Activated T-helper 9 cell treated with anti-CD3 and anti-CD28 coated beads, Interleukin-2, amount 50 U/mL, for 16 hours (primary cell): ENCODE measurements at places on chromosomes 5 and 9.

- DNase-seq: no peak
Observed at GRCh38 chr9:93324191-93324834, 127.2 kb upstream of the FAM120A start.

DNA sequence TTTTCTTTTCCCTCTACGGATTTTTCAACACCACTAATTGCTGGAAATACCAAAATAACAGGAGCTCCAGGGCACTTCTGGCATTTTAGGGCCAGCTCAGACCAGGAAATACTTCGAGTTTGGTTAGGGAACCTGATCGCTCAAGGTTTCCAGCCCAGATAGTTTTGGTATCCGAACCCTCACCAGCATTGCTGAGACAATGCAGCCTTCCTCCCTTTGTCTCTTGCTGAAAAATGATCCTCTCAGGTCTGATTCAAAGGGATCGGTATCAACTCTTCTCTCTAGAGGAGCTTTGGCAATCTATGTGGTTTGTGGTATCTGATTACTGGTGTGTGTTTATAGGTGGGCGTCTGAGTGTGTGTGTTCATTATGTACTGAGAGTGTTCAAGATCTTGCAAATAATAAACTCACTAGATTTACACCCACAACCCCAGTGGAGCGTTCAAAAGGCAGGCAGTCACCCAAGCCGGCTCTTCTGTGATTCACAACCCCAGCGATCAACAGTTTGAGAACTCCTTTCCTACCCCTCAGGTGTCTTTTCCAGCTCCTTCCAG, 122.8 kb upstream of the EGFLAM start:
- DNase-seq: no peak

GRCh38 chr9:17004500-17004899, 130.3 kb upstream of the CNTLN start:
- no peak for DNase-seq

DNA sequence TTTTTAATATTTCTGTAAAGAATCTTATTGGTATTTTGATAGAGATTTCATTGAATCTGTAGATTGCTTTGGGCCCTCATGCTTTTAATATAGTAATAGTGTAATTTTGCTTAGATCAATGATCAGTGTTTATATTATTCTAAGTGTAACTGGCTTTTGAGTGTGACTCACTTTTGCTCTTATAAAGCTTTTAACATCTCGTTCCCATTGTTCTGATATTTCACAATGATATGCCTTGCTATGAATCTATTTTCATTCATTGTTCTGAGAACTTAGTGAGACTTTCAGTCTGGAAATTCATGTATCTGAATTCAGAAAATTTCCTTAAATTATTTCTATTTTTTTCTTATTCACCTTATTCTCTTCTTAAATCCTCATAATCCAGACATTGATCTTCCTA, 13.5 kb upstream of the MAMDC2 start:
- no peak for DNase-seq

- DNase-seq: peak; percentile 17
Observed at GRCh38 chr9:129584136-129584535, 36.8 kb downstream of the C9orf50 start.

DNA sequence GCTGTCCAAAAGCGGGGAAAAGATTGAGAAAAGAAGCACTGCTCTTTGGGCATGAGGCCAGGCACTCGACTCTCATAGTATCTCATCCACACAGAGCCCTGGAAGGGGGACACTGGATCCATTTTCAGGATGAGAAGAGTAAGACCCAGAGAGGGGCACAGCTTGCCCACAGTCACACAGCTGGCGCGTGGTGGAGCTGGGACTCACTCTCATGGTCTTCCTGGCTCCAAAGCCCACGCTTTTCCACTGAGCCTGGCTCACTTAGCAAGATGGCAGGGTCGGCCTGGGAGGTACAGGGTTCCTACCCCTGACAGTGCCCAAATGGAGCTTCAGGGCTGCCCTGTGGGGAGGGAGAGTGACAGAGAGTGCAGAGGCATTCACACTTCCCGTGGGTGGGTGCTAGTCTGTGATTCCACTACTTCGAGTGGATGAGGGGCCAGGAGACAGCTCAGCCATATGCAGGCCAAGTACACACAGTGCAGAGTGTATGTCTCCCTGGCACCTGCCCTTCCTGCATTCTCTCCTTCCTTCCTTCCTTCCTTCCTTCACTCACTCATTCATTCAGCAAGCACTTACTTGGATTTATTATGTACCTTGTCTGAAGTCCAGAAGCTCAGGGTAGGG, 18.3 kb upstream of the IGFBPL1 start:
- DNase-seq: no peak

DNA sequence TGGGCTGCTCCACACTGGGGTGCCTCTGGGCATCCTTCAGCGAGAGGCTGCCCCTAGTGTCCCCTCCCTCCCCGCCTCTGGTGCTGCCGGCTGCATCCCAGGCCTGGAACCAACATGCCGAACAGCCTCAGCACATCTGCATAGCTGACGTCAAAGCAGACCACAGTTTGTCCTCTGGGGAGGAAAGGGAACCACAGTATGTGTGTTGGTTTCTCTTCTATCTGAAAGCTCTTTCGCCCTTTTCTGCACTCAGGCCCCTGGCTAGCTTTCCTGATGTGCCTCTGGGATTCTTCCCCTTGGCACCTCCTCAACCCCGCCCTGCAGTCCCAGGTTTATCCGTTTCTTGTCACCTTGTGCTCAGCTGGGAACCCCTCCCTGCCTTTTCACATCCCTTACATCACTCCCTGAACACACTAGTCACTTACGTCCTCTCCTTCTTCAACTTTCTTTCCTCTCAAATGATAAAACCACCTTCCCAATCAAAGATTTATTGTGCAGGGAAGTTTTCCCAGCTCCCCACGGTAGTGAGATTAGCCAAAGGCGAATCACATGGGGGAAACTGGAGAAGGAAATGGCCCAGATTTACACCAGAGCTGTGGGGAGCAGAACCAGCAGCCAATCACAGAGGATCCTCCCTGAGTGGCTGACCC, 35.5 kb upstream of the B4GALT1 start:
- DNase-seq: peak; percentile 0

GRCh38 chr9:129239946-129240490, 62.0 kb upstream of the IER5L start:
- DNase-seq: no peak

DNA sequence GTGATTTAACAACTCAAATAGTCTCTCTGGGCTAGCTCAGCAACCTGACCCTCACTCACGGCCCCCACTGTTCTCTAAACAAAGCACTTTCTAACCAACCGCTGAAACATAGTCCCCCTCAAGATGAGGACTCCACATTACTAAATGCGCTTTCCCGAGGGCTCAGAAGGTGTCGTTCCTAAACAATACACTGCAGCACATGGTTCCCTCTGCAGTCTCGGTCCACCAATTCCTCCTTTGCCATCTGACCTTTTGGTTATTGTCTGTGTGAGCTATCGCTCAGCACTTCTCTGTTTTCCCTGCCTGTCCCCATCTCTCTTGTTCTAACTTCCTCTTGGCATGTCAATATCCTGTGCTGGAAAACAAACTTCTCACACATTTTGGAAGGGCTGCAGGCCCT, 7.2 kb downstream of the EPB41L4A start:
- DNase-seq: no peak

GRCh38 chr5:32690153-32690552, 21.0 kb upstream of the NPR3 start:
- DNase-seq: no peak

DNA sequence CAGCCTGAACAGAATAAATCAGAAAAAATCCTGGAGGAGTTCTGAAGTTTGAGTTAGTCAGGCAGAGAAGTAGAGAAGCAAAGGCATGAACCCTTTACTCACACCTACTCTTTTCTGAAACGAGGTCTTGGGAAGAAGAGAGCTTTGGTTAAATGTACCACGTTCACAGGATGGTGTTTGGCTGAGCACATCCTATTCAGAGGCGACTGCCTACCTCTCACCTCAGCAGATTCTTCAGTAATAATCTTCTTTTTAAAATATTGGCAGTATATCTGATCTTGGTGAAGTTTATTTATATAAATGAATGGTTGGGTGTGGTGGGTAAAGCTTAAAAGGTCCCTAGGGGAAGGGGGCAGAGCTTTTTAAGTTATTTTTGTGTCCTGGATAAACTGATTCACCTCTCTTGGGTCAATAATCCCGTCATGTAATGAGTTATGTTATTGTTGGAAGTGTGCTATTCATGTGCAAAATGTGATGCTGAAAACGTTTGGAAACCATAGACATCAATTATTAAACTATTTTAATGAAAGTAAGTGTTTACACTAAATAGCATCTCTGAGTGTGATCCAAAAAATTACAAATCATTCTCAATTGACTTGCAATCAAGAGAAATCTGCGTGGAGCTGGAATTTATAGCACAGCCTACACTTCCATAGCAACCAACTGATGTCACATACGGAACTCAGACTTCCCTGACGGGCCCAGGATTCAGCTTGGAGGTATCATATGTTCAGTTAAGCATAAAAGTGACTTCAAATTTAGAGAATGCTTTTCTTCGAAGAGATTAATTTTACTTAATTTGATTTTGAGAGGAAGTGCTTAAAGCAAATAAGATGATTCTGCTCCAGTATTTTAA, 94.3 kb upstream of the EQTN start:
- DNase-seq: no peak

DNA sequence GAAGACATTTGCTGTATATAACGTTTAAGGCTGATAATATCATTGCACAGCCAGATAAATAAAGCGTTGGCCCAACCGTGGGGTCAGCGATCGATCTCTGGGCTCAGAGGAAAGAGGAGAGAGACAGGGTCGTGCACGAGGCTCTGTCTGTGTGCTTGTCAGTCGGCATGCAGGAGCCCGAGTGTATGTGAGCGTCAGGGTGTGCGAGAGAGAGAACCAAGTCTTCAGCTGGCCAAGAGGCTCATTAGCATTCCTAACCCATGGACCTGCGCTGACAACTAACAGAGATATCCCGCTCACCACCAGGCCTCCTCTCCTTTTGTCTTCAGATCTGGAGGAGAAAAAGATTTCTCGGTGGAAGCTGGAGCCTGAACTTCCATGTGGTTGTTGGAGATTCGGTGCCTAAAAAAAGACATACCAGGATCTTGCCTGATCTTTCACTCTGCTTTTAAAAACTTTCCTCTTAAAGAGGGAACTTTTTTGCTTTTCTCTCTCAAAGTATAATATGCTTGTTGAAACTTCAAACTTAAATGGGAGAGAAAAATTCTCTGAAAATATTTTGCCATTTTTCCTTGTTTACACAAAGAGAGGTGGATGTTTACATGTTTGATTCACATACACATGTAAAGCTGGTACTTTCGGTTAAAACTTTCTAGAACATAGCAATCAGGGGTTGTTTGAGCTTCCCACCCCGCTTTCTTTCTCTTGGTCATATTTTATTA, 16.5 kb downstream of the NR2F1 start:
- DNase-seq: no peak

GRCh38 chr9:137298401-137299202, 3.5 kb downstream of the NRARP start:
- no peak for DNase-seq

- DNase-seq: no peak
Observed at GRCh38 chr9:30058463-30058862, 2326.0 kb upstream of the ACO1 start.

- no peak for DNase-seq
Observed at GRCh38 chr5:68534131-68534940, 318.8 kb downstream of the PIK3R1 start.

GRCh38 chr5:129041196-129041881, 53.2 kb upstream of the ISOC1 start:
- no peak for DNase-seq

GRCh38 chr9:137590123-137590468, 216 bp downstream of the ZMYND19 start:
- DNase-seq: no peak

GRCh38 chr9:79989079-79989478, 417.3 kb downstream of the TLE4 start:
- no peak for DNase-seq

DNA sequence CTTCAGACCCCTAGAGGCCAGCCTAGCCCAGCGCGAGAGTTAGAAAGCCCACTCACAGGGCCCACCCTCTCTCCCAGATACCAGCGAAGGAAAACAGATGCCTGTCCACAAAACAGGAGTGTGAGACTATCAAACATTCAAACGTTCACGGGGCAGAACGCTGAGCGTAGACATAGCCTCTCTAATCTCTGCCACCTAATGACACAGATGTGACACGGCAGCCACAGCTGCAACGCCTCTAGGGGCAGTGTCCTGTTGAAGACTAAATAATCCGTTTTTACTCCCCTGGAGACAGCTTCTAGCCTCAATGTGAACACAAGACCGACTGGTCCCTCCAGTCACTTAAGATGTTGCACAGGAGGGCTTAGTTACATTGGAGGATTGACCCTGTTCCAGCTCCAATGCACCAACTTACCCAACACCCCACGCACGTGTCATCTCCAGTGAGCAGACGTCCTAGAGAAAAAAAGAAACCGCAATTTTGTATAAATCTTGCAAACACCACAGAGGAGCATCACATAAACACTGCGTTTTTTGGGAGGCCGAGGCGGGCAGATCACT, 14.3 kb downstream of the DIPK1B start:
- DNase-seq: no peak

- no peak for DNase-seq
Observed at GRCh38 chr9:107650995-107651394, 161.4 kb upstream of the KLF4 start.

- no peak for DNase-seq
Observed at GRCh38 chr9:121073038-121073437, 1.7 kb upstream of the CNTRL start.

DNA sequence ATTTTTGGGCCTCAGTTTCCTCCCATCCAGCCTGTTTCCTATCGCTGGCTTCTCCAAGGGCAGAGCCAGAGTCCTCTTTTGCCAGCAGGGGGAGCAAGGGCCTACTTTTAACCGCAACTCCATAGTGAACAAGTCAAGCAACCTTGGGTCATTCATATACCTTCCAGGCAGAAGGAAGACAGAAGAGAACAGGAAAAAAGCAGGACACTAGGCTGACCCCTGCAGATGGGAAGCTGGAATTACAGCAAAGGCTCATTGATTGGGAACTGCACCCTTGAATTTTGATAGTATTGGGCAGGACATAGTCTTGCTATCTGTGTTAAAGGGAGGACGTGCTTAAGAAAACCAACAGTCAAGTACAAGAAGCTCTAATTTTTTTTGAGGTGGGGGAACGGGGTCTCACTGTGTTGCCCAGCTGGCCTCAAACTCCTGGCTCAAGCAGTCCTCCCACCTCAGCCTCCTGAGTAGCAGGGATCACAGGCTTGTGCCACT, 30.1 kb downstream of the QRFP start:
- peak; percentile 7 for DNase-seq

DNA sequence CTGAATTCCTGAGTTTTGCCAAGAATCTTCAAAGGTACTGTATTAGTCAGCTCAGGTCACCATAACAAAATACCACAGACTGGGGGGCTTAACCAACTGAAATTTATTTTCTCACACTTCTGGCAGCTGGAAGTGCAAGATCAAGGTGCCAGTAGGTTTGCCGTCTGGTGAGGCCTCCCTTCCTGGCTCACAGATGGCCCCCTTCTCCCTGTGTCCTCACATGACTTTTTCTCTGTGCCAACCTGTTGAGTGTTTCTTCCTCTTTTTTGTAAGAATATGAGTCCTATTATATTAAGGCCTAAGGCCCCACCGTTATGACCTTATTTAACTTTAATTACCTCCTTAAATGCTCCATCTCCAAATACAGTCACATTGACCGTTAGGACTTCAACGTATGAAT, 156.1 kb upstream of the KIF2A start:
- no peak for DNase-seq

GRCh38 chr5:54895816-54896341, 89.5 kb downstream of the ESM1 start:
- DNase-seq: no peak
